Activated CD4-positive, alpha-beta memory T cell treated with anti-CD3 and anti-CD28 coated beads for 36 hours (primary cell): ENCODE measurements at places on chromosomes 11 and 22.

GRCh38 chr11:22786475-22786874, 43.1 kb downstream of the SVIP start:
- DNase-seq: no peak

DNA sequence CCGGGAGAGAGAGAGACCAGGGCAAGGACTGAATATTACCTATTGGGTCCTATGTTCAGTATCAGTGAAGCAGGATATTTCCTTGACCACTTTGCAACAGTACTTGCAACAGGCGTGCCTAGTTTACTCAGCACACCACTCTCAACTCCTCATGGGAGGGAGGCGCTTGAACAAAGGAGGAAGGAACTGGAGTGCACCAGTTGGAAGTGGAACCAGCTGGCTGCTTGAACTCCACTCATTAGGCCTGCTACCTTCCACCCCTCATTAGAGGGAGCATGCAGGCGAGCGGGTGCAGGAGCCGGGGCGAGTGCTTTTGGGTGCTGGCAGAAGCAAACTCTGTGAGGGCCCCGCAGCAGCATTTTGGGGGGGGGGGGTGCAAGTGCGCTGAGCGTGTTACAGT, 1369.6 kb upstream of the RAG2 start:
- DNase-seq: no peak

- no peak for DNase-seq
Measured at GRCh38 chr22:39292561-39293074, 26.8 kb downstream of the RPL3 start.

GRCh38 chr11:47186076-47186699, at the start of gene PACSIN3:
Gene PACSIN3 (minus strand): TSS chr11:47186434. CDS start chr11:47182727, 3,707 bp downstream.
- peak; percentile 52 for DNase-seq

DNA sequence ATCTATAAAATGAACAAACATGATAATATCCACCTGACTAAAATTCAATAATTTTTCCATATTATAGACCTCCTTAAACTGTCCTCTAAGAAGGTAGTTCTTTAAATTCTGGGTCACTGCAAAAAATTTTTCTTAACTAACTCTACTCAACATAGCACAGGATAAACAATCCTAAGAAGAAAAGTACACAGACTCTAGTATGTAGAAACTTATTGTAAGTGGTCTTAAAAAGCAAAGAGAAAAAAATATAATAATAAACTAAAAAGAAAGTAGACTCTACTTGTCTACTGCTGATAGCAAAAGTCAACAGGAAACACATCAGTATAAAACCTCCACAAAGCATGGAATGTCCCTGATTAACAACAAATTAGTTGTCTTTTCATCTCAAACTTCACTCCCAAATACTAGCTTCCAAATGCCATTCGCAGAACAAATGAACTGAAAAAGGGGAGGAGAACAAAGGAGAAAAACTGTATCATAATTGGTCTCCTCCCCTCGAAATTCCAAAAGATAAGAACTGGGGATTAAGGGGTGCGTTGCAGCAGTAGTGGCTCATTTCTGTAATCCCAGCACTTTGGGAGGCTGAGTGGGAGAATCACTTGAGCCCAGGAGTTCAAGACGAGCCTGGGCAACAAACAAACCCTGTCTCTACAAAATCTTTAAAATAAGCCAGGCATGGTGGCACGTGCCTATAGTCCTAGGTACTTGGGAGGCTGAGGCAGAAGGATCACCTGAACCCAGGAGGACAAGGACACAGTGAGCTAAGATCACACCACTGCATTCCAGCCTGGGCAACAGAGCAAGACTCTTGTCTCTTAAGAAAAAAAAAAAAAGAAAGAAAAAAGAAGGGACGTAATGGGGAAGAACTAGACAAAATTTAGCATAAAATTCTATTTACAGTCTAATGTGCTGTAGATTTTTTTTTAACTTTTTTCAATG, 6.5 kb downstream of the FCHSD2 start:
- DNase-seq: no peak

DNA sequence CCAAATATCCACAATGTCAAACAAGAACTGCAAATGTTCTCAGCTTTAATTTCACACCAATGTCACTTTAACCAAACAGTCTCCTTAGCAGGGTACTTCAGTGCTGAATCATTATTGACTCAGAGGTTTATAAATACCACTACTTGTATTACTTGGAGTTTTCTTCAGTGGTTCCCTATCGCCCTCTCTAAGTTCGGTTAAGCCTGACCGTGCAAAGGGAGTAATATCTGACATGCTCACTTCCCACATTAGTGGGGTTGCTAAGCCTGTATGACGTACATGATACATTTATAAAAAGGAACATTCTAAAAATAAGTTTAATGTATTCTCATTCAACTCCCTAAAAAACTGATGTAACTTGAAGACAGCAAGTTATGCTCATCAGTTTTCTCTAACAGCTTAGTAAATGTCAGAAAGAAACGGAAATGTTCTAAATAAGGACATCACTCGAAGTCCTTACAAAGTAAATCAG, 93.1 kb upstream of the ZC3H12C start:
- no peak for DNase-seq

- DNase-seq: no peak
Measured at GRCh38 chr11:17443423-17443822, 33.2 kb downstream of the ABCC8 start.

DNA sequence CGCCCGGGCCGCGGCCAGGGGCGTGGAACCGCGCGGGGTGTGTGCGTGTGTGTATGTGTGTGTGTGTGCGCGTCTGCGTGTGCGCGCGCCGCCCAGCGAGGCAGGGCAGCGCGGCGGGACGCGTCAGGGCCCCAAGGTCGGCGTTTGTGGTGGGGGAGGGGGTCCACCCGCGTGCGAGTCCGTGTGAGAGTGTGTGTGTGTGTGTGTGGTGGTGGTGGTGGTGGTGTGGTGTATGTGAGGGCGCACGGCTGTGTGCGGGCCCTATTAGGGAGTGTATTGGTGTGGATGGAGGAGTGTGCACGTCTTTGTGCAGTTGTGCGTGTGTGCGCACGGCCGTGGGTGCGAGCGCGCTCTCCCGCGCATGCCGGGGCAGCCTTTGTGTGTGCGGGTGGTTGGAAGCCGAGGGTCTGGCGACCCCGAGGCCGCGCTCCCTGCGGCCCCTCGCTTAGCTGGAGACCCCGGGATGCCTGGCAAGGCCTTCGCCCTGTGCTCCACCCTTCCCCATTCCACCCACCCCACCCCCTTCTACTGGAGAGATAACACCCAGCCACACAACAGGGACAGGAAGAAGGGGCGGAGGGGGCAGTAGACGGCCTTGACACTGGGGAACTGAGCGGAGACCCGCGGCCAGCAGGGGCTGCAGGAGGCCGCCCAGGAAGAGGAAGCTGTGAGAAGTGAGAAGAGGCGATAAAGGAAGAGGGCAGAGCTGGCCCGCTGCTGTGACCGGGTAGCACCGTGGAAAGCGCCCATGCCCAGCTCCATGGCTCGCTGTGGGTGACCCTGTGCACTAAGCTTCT, 528 bp upstream of the ARRB1 start:
- peak; percentile 65 for DNase-seq

DNA sequence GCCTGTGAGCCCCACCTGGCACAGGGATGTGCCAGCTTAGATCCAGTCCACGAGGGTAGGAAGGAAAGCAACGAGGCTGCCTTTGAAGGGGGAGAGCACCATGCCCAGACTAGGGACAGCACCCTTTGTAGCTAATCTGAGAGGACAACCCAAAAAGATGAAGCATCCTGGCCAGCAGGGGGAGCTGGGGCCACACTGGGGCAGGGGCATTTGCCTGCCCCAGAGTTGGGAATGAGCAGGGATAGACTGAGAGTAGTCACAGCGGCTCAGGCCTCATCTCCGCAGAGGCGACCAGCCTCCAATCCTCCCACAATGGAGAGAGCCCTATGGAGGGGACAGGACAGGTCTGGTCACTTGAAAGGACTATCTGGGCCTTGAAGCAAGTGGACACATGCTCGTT, 16.4 kb downstream of the LMO1 start:
- peak; percentile 35 for DNase-seq

DNA sequence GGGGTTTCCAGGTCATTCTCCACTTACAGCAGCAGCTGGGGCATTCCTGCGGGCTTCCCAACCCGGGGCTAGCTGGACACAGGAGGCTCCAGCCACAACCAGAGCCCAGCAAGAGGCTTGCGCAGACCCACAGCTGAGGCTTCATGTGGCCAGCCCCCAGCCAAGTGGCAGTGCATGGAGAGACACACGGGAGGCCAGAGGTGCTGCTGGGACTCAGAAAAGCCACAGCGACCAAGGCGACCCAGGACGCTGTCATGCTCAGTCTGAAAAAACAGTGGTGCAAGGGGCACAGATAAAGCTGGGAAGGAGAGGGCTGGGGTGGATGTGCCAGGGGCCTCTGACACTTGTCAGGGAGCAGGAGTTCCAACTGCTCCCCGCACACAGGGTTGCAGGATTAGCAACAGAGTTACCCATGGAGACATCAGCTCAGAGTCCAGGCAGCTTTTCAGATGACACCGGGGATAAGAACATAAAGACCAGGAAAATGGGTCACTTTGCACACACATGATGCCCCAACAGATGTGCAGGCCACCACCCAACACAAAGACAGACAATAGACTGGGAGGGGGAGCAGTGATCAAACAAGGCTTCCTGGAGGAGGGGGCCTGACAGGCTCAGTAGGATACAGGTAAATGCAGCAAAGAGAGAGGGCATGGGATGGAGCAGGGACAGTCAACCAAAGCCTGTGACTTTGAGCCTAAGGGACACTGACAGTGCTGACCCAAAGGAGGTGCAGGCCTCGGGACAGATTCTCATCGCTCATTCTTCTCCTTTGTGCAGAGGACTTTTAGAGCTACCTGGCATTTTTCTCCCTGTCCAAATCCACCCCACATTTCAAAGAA, 6.9 kb upstream of the NEAT1 start:
- no peak for DNase-seq

- DNase-seq: peak; percentile 31
Measured at GRCh38 chr11:75583718-75584658, 21.9 kb downstream of the SERPINH1 start.
